ENCODE measurements at places on chromosomes 3 and 15.

GRCh38 chr3:164791263-164791662 is 287.0 kb downstream of the SI start:
- no peak for DNase-seq

DNA sequence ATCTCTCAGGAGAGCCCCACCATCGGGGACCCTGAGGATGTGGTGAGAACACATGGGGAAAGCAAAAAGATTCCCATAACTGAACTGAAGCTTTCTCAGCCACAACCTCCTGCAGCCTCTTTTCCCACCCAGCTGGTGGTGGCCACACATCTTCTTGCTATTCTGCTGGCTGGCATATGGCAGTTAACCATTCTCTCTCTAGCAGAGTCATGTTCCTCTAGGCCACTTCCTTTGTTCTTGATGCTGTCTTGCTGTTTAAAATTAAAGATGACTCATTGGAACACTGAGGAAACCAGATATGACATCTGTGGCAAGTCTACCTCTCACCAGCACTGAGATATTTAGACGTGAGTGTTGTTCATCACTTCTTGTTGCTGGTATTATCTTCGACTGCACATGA is 180.3 kb upstream of the ROBO2 start:
- no peak for DNase-seq

DNA sequence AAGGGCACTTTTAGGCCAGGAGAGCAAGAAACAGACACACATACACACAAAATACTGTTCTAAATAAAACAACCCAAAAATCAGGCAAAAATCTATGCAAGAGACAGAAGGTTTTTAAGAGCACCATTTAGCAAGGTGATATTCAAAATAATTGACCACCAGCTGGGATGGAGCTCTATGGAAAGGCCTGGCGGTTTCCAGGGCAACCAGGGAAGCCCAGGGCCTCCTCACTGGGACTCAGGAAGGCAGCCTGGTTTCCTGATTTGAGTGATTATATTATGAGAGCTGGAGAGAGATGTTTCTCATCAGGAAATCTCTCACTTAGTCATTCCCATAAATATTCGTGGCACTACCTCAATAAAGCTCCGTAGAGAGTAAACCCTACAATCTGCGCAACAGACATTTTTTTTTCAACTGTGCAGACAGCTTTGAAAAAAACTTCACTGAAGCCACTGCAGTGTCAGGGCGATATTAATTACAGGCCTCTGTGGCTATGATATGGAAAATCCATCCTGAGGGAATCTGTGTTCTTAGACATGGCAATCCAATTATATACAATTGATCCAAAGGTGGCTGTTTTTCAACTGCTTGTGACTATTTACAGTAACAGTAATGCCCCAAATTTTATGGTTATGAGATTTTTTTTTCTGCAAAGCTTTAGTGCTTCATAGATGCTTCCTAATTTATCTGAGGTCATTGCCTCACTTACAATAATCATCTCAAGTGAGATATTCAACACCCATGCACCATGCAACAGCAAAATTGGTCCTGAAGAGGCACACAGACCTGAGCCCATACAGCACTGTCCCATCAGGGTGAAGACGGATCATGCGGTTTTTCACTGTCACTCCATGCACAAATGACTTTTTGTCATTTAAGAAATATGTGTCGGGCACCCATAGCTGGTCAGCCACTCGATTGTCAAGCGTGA is 152.1 kb downstream of the GABRB3 start:
- DNase-seq = no peak

- no peak for DNase-seq
Measured at GRCh38 chr3:190542846-190543245, 29.0 kb downstream of the IL1RAP start.

GRCh38 chr3:81602781-81603180 is 158.7 kb downstream of the GBE1 start:
- no peak for DNase-seq

GRCh38 chr3:72423643-72424042 is 424.6 kb downstream of the SHQ1 start:
- no peak for DNase-seq

- no peak for DNase-seq
Measured at GRCh38 chr3:172577987-172578570, 54.8 kb upstream of the TNFSF10 start.

- DNase-seq = no peak
Measured at GRCh38 chr3:129418041-129418973, 10.1 kb downstream of the EFCAB12 start.

- DNase-seq = no peak
Measured at GRCh38 chr15:70880781-70881180, 11.5 kb downstream of the THAP10 start.

GRCh38 chr3:196706731-196707130 is 5.3 kb downstream of the CEP19 start:
- no peak for DNase-seq

DNA sequence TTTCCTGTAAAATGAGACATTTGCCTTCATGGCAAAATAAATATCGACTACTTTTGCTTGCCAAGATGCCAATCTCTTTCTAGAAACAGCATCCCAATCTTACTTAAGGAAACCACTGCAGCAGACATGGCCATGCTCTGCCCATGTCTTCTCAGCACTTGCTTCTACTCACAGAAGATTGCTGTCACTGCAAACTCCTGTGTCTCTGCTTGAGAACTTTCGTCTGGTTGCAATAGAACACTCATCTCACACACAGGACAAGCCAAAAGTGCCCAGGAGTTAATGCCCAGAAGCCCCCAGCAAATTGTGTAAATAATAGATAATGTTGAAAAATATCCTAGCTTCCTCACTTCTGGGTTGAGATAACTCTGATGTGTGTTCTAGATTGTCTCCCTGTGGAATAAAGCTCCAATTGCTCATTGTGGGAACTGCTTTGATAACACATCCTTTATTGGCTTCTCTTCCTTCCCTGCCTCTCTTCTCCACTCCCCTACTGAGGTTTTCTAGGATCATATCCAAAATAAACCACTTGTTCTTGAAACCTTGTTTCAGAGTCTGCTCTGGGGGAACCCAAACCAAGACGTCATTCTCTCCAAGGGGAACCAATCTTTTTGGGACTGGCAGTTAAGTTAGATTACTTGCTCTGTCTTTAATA is 156.3 kb upstream of the STRIT1 start:
- DNase-seq = no peak

Measured in NCI-H1436 treated with DMSO at 0.1 percent for 48 hours (cell line).